Smooth muscle cell of bladder (primary cell): ENCODE measurements at places on chromosomes 7 and 10. TPM values are rescaled to one million over a fixed set of nuclear protein-coding genes. Genes with fewer than 3 reads are reported as not detected.

Gene METTL27
- 2.3 and 7.4 TPM in 2 replicates for total RNA-seq

Gene KCNH2
- 0.83 and 1.7 TPM in 2 replicates for total RNA-seq

Gene ZNF282
- total RNA-seq, result 14.6 and 15.1 TPM in 2 replicates

Gene RAMP3
- total RNA-seq, result not detected in 2 replicates

Gene ALOX5
- not detected in 2 replicates for total RNA-seq

Gene NKX1-2
- not detected in 2 replicates for total RNA-seq

Gene GRID1
- under 0.01 and 0.09 TPM in 2 replicates for total RNA-seq

Gene TSPAN12
- 2.1 and 10.8 TPM in 2 replicates for total RNA-seq

Gene C10orf62
- total RNA-seq, result 0.14 TPM in 1 of 2 replicates, not detected in the other

Gene TMEM176B
- 3.8 and 156 TPM in 2 replicates for total RNA-seq

Gene CHST3
- 15.9 and 24.7 TPM in 2 replicates for total RNA-seq

Gene TCTN3
- 31.6 and 41.9 TPM in 2 replicates for total RNA-seq

Gene KLF14
- 0.09 TPM in 1 of 2 replicates, not detected in the other for total RNA-seq

Gene HTR5A
- not detected in 2 replicates for total RNA-seq

Gene AHR
- total RNA-seq, result 89.6 and 97.4 TPM in 2 replicates

Gene CALHM3
- total RNA-seq, result not detected in 2 replicates

Gene PTPRN2
- 0.71 and 0.74 TPM in 2 replicates for total RNA-seq

Gene STAG3
- 0.28 TPM in 2 replicates for total RNA-seq

Gene CAMK2B
- 0.09 and 0.14 TPM in 2 replicates for total RNA-seq

Gene DGKB
- total RNA-seq, result 0.14 and 1.2 TPM in 2 replicates

Gene DDC
- not detected in 2 replicates for total RNA-seq

Gene VENTX
- not detected in 2 replicates for total RNA-seq

Gene RBM20
- total RNA-seq, result under 0.01 TPM in 2 replicates

Gene NAT16
- not detected in 2 replicates for total RNA-seq

Gene DUS4L
- total RNA-seq, result 4.4 and 5.1 TPM in 2 replicates

Gene CRCP
- 26.3 and 27.9 TPM in 2 replicates for total RNA-seq

Gene ELN
- total RNA-seq, result 1.8 and 4.2 TPM in 2 replicates

Gene FAM25C
- not detected in 2 replicates for total RNA-seq

Gene OPALIN
- not detected in 2 replicates for total RNA-seq

Gene GIMAP7
- 0.09 TPM in 1 of 2 replicates, not detected in the other for total RNA-seq

Gene REPIN1
- 34.6 and 38.4 TPM in 2 replicates for total RNA-seq

Gene ACTR3C
- total RNA-seq, result 1.6 and 3.2 TPM in 2 replicates

Gene VIPR2
- 0.85 and 0.92 TPM in 2 replicates for total RNA-seq

Gene LIPJ
- total RNA-seq, result under 0.01 TPM in 2 replicates

Gene THSD7A
- 0.14 and 0.55 TPM in 2 replicates for total RNA-seq

Gene ZEB1
- 144 and 188 TPM in 2 replicates for total RNA-seq

Gene RUFY2
- total RNA-seq, result 16.1 and 17.9 TPM in 2 replicates

Gene OR2A42
- total RNA-seq, result under 0.01 TPM in 1 of 2 replicates, not detected in the other

Gene CLDN4
- total RNA-seq, result 0.14 and 1.5 TPM in 2 replicates

Gene CTAGE15
- 0.14 and 0.18 TPM in 2 replicates for total RNA-seq

Gene IL15RA
- 4.4 and 12.2 TPM in 2 replicates for total RNA-seq

Gene ECD
- total RNA-seq, result 18.5 and 20.8 TPM in 2 replicates

Gene DMBT1
- under 0.01 and 0.09 TPM in 2 replicates for total RNA-seq

Gene ACBD7
- 0.43 and 0.55 TPM in 2 replicates for total RNA-seq

Gene SSC4D
- total RNA-seq, result 0.28 and 0.55 TPM in 2 replicates

Gene ZNF273
- 1.7 and 2.5 TPM in 2 replicates for total RNA-seq
